ENCODE measurements at places on chromosomes 11 and 22.

DNA sequence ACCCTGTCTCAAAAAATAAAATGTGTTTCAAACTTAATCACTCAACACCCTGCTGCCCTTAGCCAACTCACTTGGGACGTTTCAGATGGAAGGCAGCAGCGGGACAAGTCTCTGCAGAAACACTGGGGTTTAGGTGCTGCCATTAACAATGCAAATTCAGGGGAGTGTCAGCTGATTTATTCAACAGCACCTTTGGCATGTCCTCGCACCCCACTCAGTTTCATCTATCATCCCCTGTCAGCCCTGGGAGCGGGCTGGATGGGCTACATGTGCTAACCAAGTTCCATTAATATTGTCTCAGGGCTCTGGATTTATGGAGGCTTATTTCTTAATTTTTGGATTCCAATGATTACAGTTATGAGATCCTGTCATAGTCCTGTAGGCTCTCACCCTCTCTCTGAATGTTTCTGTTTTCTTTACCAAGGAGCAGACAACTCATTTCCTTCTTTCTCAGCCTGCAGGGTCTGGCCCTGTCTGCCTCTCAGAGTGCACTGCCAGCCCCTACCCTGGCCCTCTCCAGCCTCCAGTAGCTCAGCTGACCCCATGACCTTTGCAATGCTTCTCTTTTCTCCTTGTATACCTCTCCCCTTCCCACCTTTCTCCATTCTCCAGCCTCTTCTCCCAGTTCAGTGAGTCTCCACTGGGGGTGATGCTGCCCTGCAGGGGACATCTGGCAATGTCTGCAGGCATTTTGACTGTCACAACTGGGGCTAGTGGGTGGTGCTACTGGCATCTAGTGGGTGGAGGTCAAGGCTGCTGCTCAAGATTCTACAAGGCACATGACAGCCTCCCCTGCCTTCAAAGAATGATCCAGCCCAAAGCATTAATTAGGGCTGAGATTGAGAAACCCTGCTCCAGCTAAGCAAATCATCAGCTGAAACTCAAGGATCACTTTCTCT lies 79.0 kb downstream of the APIP start:
- DNase-seq = no peak

GRCh38 chr22:47209547-47210023 lies 447.1 kb downstream of the TBC1D22A start:
- no peak for DNase-seq

DNA sequence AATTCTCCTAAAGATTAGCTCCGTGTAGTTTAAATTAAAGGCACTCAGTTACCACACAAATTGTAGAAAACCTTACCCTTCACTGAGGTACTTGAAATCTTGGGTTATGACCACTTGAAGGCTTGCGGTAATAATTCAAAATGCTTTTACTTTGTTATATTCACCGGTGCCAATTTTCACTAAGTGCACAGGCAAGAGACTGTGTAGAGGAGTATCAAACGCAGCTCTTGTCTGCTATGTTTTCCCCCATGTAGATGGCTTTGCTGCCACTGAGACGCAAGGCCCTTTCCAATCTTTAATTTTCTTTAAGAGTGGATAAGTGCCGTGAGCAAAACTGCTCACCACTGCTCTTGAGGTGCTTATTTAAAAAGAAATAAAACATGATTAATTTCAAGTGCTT lies 155.8 kb downstream of the CADM1 start:
- no peak for DNase-seq

DNA sequence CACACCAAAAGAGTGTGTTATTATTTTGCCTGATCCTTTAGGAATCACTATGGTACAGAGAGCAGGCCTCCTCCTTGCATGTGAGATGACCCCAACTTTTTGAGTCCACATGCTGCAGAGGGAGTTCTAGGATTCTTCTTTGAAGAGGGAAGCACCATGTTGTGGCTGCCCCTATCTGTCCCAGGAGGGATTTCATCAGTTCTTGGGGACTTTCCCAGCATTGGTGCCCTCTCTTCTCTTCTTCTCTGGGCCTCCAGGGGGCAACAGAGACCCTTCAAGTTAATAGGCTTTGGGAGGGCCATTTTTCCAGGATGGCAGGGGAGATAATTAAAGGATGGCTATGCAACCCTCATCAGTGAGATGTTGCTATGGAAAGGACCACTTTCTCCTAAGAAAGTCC lies 3.6 kb downstream of the MMP1 start:
- no peak for DNase-seq

All from GDM1 (cell line).